SJSA1 (cell line): ENCODE measurements at places on chromosomes 7 and 10. TPM values are rescaled to one million over a fixed set of nuclear protein-coding genes. Genes with fewer than 3 reads are reported as not detected.

Gene PIP
- total RNA-seq, result not detected in 2 replicates

Gene GPER1
- total RNA-seq, result not detected in 2 replicates

Gene DDX21
- 104 and 116 TPM in 2 replicates for total RNA-seq

Gene WDFY4
- 0.16 TPM in 1 of 2 replicates, not detected in the other for total RNA-seq

Gene ASB10
- total RNA-seq, result not detected in 2 replicates

Gene CALY
- total RNA-seq, result not detected in 2 replicates

Gene PPP1R3A
- total RNA-seq, result not detected in 2 replicates

Gene CALCR
- total RNA-seq, result not detected in 2 replicates

Gene CTNNA3
- 0.18 TPM in 1 of 2 replicates, not detected in the other for total RNA-seq

Gene PCLO
- total RNA-seq, result 1.1 and 2.7 TPM in 2 replicates

Gene SUN3
- 17.0 and 24.4 TPM in 2 replicates for total RNA-seq

Gene LBX1
- not detected in 2 replicates for total RNA-seq
